PC-9 (cell line): ENCODE measurements at places on chromosomes 6 and 20.

DNA sequence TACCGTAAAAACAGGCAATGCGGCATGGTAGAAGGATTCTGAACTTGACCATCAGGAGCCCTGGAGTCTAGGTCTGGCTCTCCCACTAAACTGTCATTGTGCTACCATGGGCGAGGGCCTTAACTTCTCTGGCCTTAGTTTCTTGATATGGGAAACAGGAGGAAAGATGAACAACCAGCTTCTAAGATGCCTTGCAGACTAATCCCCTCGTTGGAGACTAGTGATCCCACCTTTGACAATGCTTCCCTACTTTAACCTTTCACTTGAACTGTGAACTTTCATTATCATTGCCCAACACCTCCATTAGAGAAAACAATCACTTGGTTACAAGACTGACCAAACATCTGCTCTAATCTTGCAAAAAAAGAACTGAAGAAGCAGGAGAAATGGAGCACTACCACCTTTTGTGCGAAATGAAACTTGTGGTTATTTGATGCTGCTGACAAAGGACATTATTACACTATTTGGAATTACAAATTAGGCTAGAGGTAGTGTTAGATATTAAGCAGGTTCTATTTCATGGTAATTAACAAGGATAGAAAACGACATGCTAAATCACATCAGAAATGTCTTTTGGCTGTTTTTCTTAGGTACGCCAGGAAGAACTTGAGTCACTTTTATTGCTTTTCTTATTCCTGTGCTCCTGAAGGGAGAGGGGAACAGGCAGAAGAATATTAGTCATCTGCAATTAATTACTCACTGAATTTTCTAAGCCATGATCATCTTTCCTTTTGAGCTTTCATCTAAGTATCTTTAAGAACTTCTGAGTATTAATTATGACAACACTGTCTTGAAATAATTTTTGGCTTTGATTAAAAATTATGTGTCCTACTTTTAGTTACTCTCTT, 39.1 kb upstream of the ARHGAP18 start:
- DNase-seq, result no peak

DNA sequence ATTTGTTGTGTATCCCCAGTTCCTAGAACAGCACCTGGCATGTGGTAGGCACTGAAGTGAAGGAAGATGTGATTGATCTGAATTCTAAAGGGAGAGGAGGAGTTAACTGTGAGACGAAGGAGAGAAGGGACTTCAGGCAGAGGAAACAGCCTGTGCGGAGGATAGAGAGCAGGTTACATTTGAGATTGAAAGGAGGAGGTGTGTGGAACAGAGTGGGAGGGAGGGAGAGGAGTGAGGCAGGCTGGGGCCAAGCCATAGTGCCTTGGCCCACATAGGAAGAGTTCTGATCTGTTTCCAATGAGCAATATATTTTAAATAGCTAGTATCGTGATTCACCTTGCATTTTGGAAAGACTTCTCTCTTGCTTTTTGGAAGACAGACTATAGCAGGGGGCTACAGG, 13.9 kb upstream of the MROH8 start:
- DNase-seq, result no peak

DNA sequence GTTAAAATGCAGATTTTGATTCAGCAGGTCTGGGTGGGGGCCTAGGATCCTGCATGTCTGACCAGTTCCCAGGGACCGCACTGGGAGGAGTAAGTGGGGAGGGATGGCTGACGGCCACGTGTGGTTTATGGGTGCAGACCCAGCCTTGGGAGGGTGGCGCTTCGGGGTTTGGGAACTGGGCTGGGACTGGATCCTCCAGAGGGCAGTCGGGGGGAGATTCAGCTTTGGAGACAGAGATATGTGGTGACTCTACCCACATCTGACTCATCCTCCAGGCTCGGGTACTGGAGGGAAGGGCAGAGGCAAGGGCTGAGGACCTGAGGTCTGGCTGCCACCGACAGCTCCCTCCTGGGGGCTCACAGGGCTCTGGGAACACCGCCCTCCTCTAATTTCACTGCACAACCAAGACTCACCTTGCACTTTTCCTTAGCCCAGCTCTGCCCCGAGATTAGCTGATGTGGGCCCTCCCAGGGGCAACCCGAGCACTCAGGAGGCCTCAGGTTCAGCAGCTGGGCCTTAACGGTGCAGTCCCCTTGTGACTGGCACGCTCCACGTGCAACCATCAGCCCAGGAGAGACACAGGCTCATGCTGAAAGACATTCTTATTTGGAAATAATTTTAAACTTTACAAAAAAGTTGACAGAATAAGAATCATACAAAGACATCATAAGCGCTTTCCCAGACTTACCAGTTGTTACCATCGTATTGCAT, 172.8 kb upstream of the PMEPA1 start:
- DNase-seq, result peak; percentile 64

GRCh38 chr20:62134735-62135231, 8.4 kb downstream of the PSMA7 start:
- no peak for DNase-seq

- DNase-seq, result no peak
Observed at GRCh38 chr6:46023216-46023915, 7.7 kb upstream of the CLIC5 start.

DNA sequence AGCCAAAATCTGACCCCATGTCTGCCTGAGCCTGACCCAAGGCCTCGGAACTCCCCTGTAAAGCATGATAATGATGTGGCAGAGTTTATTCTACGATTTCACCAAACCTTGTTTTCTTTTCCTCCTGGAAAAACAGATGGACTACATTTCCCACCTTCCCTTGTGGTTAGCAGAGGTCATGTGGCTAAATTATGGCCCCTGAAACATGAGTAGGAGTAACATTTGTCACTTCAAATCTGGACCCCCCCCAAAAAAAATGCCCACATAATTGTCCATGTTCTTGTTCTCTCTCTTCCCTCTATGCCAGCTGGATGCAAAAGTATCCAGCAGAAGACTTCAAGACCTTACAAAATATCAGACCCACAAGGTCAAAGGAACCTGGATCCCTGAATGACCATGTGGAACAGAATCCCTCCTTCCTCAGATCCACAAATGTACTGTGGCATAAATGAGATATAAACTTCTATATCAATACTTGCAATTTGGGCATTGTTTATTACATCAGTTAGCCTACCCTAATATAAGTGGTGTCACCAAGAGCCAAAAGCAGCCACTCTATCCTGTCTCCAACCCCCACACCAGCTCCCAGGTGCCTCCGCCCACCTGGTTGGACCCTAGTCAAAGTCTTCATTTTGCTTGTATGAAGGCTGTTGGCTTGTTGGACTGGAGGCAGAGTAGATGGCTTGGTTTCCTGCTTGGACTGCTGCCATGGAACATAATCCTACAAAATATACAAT, 1.4 kb downstream of the C20orf96 start:
- no peak for DNase-seq

DNA sequence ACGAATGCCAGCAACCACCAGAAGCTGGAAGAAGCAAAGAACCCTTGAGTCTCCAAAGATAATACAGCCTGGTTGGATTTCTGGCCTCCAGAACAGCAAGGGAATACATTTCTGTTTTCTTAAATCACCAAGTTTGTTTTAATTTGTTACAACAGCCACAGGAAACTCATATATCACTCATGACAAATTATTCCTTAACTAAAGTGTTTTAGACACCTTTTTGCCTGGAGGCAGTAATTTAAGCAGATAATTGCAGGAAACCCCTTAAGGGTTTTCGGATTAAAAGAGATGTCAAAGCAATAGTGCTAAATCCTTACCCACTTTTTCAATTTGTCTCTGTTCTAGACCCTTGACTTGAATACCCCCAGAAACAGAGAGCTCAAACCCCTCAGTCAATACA, 1050.0 kb downstream of the EPHA7 start:
- DNase-seq, result no peak

GRCh38 chr6:6980999-6981597, 126.7 kb upstream of the RREB1 start:
- no peak for DNase-seq

GRCh38 chr6:37285861-37286311, 27.9 kb upstream of the TMEM217 start:
- no peak for DNase-seq

GRCh38 chr6:11865680-11866300, 87.2 kb upstream of the ADTRP start:
- no peak for DNase-seq

DNA sequence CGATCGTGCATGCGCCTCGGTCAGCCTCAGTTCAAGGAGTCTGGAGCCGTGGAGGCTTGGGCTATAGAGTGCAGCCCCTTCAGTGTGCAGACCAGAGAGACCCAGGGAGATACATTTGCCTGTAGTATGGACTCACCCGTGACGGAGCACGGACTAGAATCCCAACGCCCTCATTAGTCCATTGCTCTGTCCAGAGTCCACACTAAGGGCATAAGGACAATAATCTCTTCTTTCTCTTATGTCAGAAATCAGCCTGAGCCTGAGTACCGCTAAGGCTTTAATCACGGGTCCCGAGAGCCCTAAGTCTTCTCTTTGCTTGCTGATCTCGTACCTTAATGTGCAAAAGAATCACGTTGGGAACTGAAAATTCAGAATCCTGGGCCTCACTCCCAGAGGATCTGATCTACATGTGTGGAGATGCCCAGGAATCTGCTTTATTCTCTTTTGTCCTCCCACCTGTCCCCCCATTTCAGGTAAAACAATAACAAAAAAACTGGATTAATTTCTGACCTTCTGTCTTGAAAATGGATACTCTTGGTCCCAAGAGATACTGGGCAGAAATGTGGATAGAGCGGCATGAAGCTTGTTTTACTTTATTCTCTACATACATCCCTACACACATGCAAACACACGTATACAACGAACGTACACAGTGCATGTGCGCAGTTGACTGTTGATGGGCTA, 671 bp downstream of the BPHL start:
- DNase-seq, result no peak

DNA sequence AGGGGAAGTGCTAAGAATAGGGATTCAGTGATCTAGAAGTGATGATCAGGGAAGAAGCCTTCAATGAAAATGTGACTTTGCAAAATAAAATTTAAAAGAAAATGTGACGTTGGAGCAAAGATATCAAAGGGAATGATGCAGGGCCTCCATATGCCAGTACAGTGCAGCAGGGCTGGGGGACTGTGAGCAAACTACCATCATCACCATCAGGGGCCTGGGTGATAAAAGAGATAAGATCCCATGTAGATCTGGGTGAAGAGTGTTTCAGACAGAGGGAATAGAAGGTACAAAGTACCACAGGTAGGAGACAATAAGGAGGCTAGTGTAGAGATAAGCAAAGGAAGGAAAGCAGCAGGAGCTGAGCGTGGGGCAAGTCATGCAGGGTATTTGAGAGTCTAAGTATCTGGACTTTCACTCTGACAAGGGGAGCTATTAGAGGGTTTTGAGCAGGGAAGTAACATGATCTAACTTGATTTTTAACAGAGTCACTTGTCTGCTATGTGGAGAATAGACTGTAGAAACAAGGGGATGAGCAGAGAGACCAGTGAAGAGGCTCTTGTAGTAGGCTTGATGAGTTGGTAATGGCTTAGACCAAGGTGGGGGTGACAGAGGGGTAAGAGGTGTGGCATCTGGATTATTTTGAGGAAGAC, 295.6 kb downstream of the ZFAND3 start:
- no peak for DNase-seq

DNA sequence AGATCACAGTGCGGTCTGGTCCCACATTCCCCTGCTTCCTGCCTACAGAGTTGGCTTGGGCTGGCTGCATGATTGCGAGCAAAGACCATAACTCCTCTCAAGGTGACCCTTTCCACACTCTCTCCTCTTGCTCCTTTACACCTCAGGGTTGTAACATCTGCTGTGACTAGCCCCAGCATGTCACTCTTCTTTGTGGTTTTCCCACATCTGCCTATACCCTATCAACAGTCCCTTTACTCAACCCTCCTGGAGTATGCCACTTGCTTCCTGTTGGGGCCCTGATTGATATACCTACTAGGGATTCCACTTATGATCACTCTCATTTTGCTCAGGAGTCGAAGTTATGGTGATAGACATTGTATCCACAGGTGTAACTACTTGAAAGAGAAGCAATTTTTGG, 58.9 kb upstream of the SGK1 start:
- no peak for DNase-seq

DNA sequence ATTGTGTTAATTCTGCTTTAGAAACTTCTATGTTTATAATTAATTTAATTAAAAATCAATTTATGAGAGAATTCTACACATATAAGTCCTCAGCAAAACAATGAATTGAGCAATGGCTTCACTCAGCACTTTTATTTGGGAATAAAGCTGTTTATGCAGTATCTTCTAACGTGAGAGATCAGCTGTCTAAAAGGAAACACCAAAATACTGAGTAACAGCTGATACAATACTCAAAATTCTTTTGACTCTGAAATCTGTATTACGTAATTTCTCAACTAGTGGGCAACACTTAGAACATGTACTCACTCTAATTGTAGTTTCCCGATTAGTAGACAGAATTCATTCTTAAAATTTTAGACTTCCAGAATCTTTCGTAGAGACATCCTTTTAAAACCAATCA, 49.8 kb downstream of the MAP3K7 start:
- DNase-seq, result no peak

- no peak for DNase-seq
Observed at GRCh38 chr6:169626649-169627048, 75.2 kb downstream of the WDR27 start.

DNA sequence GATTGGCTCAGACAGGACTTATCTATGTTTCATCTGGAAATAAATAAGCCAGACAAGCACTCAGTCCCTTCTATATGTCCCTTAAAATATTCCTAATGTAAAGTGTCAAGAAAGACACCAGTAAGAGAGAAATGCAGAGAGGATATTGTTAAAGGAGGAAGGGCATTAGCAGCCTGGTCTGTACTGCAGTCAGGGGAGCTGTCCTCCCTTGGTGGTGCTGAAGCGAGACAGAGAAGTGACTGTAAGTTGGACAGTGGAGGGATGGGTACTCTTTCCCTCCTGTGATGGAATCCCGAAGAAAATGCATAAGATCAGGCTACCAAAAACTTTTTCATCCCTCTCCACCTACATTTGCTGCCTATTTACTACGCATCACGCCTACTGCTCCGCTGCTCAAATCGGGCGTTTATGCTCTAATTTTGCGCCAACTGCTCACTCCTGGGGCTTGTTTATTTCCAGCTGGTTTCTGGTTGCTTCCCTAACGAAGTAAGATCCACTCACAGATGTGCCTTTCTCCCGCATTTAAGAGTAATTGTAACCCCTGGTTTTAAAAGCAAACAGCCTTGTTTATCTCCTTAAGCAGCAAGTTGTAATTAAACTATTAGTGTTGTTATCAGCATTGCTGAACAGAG, 35.2 kb downstream of the PHACTR1 start:
- peak; percentile 40 for DNase-seq

DNA sequence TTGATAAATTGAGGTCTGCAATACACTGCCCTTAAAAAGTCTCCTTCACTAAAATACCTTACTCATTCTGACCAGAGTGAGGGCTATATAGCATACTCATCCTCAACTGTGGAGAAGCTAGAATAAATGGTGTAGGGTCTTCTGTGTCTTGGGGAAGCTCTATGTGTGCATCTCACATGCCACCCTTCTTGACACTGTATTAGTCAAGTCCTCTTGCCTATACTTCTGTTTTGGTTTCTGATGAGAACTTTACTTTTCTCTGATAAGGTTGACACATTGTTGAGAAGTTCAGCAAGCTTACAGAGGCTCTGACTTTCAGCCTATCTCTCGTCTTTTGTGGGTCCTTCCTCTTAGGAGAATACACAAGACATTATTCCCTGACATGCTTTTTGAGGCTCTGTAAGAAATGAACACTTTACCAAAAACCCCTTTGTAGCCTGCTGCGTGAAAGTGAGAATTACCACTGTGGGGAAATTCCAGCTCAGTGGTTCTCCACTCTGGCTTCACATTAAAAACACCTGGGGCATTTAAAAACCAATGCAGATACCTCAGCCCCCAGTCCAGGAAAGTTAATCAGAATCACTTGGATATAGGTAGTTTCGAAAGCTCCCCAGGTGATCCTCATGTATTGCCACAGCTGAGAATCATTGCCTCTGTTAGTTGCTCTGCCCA, 372.1 kb upstream of the HS3ST5 start:
- peak; percentile 30 for DNase-seq
